ENCODE measurements at places on chromosomes 6 and 20.
A peak's percentile ranks its signal among the peaks of the same experiment; 100 is the strongest.

DNA sequence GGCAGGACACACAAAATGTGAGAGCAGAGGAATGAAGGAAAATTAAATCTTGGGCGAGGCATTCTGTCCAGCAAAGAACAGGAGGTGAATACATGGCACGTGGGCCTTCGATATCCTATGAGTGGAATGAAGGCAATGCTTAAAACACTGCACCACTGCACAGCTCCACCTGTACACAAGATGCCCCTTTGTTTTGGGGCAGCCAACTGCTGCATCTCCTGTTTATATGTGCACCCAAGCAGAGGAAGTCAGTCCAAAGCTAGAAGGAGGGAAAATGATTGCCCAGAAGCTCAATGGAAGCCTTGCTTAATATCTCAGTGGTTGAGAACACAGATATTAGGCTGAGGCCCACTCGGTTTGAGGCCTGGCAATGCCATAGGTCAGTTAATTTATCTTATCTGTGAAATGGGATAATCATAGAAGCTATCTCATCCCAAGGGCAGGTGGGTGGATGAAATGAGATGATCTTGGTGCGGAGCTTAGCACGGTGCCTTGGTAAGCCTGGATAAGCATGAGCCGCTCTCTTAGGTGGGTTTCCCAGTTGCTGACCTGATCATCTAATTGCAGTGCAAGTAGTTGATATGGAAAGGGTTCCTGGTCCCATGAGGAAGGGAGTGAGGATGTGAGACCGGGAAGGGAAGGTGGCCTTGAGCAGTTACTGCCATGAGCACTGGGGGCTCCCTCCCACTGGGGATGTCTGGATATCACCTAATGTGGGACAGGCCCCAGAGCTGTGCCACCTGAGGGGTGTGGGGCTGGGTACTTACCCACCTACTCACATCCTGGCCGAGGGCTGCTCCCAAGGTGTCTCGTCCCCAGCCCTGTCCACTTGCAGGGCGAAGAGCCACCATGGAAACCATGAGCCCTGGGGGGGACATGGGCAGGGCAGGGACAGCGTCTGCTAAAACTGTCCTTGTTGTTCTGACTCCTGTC, 9.9 kb downstream of the BANF2 start:
- no peak for DNase-seq

- no peak for DNase-seq
Measured at GRCh38 chr6:90227673-90228072, 69.0 kb downstream of the BACH2 start.

- no peak for DNase-seq
Measured at GRCh38 chr6:152277826-152278329, 359.3 kb downstream of the SYNE1 start.

- DNase-seq: no peak
Measured at GRCh38 chr6:43927532-43928210, 157.7 kb downstream of the VEGFA start.

DNA sequence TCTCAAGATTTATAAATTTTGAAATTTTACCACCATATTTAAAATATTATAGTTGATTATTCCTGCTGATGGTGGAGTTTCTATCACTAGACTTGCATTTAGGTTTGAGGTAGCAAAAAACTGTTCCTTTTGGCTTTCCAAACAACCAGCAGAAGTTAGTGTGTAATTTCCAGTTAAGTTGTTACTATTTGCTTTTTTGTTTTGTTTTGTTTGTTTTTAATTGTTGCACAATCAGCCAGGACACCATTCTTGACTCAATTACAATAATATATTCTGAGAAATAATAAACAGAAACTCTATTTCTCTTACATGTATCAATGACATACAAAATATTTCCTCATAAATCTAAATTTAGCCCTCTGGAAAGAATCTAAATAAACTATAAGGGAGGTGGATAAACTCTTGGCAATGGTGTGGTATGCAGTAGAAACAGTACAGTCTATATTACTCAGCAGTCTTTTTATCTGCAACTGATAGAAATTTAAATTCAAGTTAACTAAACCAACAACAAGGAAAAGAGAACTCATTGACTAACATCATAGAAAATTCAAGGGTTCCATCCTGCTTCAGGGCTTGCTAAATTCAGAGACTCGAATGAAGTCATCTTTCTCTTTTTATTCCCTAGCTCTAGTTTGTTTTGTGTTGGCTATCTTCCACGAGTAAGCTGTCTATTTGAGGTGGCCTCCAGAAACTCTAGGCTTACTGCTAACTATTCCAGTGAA, 19.4 kb upstream of the COL19A1 start:
- DNase-seq: no peak

DNA sequence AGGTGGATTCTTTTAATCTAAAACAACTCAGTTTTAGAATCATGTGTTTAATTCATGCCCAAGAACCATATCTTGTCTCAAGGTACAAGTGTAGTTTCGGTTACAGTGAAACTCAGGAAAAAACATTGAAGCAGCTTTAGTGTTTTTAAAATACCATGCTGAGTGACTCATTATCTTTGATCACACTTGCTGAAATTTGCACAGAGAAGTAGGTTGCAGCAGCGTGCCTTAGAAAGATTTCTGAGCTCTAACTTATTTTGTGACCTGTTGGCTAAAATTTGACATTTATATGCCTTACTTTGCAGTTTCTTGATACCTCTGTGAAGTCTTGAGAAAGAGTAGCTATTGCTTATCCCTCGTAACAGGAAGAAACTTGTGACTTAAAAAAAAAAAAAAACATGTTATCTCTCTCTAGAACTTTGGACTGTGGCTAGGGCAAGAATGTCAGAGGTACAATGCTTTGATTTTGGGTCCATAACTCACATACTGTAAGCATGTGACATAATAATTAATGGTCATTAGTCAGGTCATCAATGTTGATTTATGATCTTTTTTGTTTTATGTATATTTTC, 34.5 kb upstream of the FUCA2 start:
- DNase-seq: no peak

- DNase-seq: no peak
Measured at GRCh38 chr20:4134861-4135379, 119.6 kb upstream of the RNF24 start.

DNA sequence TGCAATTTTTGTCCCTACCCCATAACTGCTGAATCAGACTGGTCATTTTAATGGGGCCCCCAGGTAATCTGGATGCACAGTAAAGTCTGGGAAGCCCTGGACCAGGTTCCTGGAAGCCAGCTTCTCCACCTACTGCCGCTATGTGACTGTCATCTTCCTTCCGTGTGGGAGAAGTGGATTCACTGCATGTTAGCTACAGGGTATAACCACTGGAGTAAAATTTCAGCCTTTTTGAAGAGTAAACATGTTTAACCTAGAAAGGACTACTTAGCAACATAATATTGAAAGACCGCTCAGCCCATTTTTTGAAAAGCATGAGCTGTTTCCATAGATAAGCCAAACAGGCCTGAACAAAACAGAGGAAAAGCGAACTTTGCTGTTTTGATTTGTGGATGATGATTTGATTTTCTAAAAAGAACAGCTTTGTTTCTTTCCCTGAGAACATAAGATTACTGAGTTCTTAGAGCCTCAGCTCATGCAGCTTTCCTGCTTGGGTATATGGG, 208.1 kb downstream of the PLCB4 start:
- no peak for DNase-seq

GRCh38 chr20:535958-536357, 7.6 kb downstream of the CSNK2A1 start:
- peak; percentile 70 for DNase-seq

DNA sequence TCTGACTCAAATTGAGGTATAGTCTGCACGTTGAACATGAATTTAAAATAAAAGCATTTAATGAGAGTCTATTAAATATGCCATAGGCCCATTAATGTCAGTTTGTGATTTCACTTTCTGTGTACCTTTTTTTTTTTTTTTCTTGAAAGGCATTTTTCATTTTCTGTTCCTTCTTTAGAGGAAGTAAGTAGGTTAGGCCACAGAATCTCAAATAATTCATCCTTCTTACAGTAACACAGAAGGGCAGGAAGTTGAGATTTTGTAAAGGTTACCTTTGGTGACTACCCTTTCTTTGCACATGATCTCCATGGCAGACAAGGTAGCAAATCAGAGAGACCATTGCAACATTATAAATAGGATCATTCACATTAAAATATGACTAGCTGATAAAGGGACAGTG, 9.6 kb downstream of the L3MBTL3 start:
- no peak for DNase-seq

DNA sequence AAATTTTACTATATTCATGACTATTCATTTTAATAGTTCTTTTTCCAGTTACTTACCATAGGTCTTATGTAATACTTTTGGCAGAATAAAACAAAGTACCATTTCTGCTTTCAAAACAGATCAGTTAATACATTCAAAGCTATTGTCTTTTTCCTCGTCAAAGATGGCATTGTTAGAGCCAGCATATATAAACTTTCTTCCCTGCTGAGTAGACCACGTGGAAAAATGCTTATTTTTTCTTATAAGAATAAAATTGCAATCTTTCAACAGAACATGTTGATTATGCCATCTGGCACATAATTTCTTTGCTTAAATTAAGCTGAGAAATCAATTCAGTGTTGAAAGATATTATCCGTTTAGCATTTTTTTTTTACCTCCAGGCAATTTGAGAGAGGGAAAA, 34.9 kb upstream of the EXOC2 start:
- DNase-seq: no peak

- no peak for DNase-seq
Measured at GRCh38 chr6:150651808-150652470, 52.3 kb downstream of the PLEKHG1 start.

DNA sequence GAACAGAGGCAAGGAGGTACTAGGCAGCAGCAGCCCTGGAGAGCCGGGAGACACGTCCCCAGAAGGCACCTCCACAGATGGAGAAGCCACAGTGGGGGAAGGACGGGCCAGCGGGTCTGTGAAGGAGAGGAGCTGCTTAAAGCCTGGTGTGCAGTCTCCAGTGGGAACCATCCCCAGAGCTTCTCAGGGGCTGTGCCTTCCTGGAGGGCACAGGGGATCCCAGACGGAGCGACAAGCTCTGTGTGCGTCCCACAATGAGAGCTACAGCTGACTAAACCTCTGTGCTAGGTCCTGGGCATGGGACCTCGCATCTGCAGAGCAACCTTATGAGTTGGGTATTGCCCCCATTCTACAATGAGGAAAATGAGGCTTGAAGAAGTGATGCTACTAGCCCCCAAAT, 50.7 kb downstream of the EZR start:
- DNase-seq: no peak

DNA sequence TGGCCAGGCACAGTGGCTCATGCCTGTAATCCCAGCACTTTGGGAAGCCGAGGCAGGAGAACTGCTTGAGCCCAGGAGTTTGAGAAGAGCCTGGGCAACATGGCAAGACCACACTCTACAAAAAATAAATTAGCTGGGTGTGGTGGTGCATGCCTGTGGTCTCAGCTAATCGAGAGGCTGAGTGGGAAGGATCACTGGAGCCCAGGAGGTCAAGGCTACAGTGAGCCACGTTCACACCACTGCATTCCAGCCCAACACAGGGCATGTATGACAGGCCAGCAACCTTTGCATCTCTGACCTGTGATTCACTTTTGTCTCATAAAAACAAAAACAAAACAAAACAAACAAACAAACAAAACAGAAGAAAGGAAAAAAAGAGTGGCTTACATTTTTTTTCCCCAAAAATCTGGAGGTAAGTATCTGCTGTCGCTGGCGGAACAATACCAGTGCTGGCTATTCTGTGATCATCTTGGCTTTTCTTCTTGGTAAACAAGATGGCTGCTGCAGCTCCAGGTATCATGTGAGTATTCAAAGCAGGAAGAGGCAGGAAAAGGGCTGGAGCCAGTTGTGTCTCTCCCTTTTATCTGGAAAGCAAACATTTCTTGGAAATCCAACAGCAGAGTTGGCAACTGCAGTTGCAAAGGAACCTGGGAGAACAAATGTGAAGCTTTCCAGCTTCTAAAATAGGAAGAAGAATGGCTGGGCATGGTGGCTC, 40.4 kb upstream of the ZMYND8 start:
- no peak for DNase-seq

DNA sequence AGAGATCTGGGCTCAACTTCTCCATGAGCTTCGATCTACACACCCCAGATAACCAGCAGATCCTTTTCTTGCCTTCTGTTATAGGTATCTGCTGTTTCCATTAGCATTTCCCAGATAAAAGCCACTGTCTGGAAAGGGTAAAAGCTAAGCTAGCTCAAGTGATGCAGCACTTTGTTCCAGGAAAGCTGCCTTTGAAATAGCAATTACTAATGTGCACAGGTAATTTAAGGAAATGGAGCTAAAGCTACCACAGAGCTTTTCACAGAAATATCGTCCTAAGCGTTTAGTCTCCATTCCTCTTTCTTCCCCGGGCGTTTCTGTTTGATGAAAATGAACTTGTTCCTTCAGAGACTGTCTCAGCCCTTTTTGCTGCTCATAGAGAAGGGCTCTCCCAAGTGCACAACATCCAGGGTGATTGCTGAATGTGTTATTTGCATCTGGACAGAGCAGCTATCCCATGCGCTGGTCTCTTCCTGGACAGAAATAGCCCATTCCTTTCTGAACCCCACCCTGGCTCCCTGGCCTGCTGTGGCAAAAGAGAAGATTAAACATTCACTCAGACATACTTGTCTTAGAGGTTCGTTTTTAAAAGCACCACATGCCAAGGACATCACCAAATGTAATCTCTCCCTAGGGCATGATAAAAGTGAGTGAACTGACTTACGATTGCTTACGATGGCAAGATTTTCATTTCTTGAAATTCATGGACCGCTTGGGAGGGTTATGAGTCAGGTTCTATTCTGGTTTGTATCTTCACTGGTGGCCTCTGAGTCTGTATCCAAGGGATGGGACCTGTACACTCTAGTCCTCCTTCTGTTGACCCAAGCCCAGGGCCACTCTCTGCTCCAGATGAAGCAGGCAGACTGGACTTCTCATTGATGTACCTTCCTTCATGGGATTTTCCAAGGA, 429.1 kb upstream of the CDH4 start:
- DNase-seq: no peak

Measured in lung microvascular endothelial cell (primary cell).